ENCODE measurements at places on chromosomes 4 and X. TPM values are rescaled to one million over a fixed set of nuclear protein-coding genes. Genes with fewer than 3 reads are reported as not detected.

Gene TKTL1
- total RNA-seq = not detected

Gene FAM53A
- 24.1 TPM for total RNA-seq

Gene FGG
- total RNA-seq = not detected

Gene C4orf50
- total RNA-seq = not detected

Gene NPNT
- not detected for total RNA-seq

Gene MAGEA1
- not detected for total RNA-seq

Gene TMEM144
- 9.8 TPM for total RNA-seq
